ENCODE measurements at places on chromosomes 4 and X.

DNA sequence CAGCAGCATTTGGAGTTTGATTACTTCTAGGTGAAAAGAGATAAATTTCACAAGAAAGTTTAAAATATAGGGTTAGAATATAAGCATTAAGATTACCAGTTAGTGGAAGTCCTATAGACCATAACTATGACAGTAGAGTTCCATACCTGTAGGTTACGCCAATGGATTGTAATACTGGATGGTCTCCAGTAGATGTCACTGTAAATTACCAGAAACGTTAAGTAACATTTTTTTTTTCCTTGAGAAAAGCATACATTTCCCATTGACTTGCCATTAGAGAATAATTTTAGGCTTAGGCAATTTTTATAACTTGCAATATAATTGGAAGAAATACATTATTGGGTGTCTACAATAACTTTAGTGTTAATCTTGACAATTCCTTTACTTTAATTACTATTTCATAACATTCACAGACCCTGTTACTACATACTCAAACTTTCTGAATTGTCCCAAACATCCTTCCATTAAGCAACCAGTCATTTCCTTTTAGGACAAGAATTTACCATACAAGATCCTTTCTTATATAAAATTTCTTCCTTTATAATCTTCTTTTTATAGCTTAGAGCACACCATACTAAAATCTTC lies 304.1 kb upstream of the TECRL start:
- peak; percentile 45 for DNase-seq

- DNase-seq, result no peak
Measured at GRCh38 chr4:74441744-74442143, 3.2 kb upstream of the AREG start.

DNA sequence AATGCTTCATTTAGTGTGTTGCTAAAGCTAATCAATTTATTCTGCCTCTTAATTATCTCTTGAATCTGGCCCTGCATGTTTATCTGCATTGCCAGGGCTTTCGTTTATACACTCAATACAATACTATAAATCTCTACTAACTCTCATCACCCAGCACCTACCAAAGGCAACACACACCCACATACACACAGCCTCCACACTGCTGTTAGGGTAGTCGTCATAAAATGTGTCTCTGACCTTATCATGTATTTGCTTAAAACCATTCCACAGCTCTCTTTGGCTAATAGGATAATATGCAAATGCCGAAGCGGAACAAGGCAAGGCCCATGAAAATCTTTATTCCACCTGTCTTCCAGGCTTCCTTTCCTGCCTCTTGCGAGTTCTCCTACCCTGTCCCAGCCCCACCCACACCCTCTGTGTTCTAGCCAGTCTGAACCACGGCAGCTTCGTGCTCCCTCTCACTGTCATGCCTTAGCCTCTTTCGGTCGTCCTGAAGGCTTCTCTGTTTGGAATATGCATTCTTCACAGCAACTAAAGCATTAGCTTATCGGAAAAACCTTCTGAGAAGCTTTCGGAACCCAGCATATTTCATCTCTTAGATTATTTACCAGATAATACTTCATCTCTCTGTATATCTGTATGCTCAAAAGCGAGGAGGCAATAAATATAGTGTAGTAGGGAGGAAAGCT lies 333.5 kb downstream of the TENM3 start:
- DNase-seq, result no peak

DNA sequence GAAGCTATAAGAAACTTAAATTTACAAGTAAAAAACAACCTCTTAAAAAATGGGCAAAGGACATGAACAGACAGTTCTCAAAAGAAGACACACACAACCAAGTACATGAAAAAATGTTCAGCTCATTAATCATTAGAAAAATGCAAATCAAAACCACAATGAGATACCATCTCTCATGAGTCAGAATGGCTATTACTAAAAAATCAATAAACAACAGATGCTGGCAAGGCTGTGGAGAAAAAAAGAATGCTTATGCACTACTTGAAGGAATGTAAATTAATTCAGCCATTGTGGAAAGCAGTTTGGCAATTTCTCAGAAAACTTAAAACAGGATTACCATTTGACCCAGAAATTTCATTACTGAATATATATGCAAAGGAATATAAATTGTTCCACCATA lies 666.3 kb upstream of the GRIA3 start:
- DNase-seq, result no peak

- DNase-seq, result no peak
Measured at GRCh38 chr4:65502131-65502701, 168.1 kb downstream of the EPHA5 start.

DNA sequence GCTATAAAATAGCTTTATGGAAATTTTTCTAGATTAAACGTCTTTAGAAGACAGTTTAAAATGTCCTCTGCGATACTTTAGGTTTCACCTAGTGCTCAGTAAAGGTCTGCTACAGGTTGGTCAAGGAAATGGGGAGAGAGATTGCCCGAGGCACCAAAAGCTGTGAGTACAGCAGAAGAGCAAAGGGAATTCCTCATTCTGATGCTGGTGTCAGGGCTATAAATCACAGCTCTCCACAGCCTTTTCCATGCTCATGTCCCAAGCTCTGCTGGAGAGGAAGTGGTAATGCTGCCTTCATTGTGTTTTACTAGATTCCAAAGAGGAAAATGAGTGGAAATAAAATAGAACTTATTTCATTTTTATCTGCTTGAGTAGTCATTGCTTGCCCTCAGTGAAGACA lies 2060.4 kb downstream of the ARAP2 start:
- DNase-seq, result no peak

- no peak for DNase-seq
Measured at GRCh38 chrX:72460715-72461114, 111.9 kb downstream of the HDAC8 start.

DNA sequence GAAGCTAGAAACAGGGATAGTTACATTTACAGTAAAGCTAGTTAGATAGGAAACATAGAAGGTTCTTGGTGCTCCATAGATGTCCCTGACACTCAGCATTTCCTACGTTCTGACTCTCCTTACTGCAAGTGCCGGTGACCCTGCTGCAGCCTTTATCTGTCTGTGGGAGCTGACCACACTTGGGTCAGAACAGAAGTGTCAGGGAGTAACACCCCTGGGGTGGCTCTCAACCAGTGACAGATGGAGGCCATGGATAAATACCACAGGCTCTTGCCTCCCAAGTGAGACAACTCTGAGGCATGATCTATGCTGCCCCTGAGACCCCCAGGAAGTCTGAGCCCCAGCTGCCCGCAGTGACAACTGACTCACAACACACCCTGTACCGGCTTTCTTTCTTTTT lies 69.8 kb downstream of the ANXA3 start:
- DNase-seq, result no peak

- no peak for DNase-seq
Measured at GRCh38 chr4:2927696-2928075, 35.5 kb downstream of the NOP14 start.

DNA sequence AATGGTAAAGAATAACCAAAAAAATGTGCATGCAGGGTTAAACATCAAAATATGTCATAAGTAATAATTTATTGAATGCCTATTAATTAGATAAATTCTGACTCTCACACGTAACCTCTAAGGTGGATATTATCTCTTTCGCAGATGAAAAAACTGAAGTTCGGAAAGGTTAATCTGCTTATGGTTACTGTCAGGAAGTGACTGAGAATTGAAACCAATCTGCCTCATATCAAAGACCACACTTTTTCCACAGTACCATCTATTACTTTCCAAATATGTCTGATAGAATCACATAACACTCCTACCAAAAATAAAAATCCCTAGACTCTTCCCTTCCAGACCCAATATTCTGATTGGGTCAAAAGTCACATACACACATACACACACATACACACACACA lies 6.2 kb downstream of the CHIC2 start:
- DNase-seq, result no peak

GRCh38 chrX:72100824-72101351 lies 30.8 kb downstream of the RTL5 start:
- peak; percentile 75 for DNase-seq

- DNase-seq, result no peak
Measured at GRCh38 chrX:100944601-100945000, 15.9 kb upstream of the XKRX start.

DNA sequence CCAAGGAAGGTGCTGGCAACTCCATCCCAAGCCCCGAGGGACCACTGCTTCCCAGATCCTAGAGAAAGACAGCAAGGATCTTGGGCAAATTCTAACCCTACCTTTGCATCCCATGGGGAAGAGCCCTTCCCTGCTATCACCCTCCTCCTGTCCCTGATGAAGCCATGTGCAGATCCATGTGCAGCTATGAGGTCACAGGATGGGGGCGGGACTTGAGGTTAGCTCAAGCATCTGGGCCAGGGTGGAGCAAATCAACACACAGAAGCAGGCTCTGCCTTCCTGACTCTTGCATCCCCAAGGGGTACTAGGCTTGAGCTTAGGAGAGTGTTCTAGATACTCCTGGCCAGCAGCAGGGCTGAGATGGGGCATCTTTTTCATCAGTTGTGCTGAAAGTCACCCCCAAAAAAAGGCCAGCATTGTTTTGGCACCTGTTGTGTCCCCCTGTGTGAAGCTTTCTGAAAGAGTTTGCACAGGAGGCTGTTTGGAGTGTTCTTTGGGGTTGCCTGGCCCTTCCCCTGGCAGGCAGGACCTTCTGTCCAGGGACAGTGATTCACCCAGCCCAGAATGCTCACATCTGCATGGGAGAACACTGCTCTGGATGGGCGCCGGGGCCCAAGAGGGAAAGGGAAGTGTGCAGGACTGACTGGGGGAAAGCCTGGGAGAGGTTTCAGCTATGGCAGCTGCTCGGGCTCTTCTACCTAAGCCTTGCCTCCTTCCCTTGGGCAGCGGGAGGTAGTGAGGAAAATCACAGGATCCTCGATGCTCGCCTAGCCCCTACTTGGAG lies 50.8 kb downstream of the PRPS1 start:
- DNase-seq, result peak; percentile 9

DNA sequence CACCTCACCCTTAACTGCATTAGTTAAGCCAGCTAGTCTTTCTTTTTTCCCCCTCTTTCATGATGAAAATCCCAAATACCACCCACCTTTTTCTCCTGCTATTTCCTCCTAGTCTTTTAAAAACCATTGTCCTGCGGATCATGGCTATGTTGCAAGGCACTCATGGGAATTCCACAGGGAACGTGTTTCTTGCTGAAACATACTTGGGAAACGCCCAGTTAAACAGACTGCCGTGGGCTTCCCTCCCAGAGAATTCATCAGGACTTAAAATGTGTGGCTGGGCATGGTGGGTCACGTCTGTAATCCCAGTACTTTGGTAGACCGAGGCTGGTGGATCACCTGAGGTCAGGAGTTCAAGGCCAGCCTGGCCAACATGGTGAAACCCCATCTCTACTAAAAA lies 32.2 kb downstream of the XG start:
- no peak for DNase-seq

- no peak for DNase-seq
Measured at GRCh38 chrX:56279863-56280262, 47.7 kb downstream of the KLF8 start.

DNA sequence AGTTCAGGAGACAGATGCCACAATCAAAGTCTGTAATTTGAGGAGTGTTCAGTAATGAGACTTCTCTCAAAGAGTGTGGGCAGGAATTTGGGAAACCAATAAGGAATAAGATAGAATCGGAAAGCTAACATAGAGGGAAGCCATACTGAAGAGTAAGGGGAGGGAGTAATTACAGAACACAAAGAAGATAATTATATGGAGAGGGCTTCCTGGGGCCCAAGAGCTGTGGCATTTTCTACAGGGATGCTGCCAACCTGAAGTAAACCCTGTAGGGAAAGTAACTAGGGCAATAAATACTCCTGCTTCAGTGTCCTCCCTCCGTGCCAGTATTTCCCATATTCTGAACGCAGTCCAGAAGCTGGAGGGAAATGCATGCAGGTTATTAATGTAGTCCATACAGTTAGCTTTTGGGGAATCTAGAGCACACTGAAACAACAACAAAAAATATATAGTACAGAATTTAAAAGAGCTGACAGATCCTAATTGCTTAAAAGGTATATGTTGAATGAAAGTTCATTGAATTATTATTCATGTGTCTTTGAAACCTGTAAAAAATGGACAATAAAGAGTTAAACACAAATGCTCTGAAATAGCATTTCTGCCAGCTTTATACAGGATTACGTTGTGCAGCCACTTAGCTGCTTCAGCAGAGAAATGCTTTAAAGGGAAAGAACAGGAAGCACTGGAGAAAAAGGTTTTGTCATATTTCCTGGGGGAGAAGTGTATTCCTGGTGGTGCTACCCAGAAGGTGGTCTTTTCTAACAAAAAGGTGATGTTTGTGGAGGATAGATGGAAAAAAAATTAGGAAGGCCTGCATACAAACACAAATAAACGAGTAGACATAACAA lies 48.0 kb downstream of the CXXC4 start:
- no peak for DNase-seq

DNA sequence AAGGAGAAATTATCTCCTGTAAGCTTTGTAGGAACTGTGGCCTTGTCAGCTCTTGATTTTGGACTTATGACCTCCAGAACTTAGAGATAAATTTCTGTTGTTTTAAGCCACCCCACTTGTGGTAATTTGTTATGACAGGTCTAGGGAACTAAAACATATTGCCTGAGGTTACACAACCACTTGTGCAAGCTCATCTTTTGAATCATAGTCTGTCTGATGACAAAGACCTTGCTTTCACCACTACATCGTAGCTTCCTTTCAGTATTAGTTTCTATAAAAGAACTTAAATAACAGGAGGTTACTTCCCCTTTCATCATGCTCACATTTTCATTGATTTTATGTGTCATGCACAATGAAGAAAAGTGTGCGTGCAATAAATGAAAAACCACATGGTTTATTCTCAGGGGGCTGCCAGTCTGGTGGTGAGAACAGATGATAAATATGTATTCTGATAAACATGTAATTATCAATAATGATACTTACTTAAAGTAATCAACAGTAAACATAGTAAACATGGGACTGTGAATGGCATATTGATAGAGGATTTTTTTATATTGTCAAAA lies 690.0 kb upstream of the HS3ST1 start:
- DNase-seq, result peak; percentile 92

GRCh38 chrX:2608638-2609430 lies 82.3 kb upstream of the CD99 start:
- DNase-seq, result no peak

GRCh38 chr4:188660796-188661195 lies 521.6 kb downstream of the TRIML1 start:
- DNase-seq, result no peak

- DNase-seq, result no peak
Measured at GRCh38 chr4:72983709-72984108, 85.8 kb downstream of the COX18 start.

GRCh38 chrX:110015915-110016314 lies 13.0 kb downstream of the TMEM164 start:
- DNase-seq, result no peak

DNA sequence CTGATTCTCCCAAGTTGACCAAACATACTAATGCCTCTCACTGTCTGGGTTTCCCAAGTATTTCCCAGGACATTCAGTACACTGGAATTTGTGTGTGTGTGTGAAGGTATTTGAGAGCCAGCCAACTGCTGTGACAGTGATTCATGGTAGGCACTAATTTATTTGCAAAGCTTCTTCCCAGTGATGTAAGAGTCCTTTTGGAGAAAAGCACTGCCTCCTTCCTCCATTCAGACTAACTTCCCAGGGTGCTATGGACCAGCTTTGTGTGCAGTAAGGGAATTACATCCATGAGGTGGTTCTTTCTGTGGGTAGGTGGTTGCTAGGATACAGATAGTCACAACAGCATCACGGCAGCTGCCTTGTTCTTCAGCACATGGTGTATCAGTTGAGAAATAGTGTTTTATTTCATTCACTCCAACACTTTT lies 8.7 kb downstream of the EGF start:
- no peak for DNase-seq

GRCh38 chr4:52693492-52693891 lies 34.4 kb upstream of the USP46 start:
- DNase-seq, result no peak

GRCh38 chrX:151680805-151681204 lies 14.5 kb upstream of the PRRG3 start:
- DNase-seq, result peak; percentile 7

GRCh38 chr4:99352602-99353537 lies at the start of gene ADH1C:
Gene ADH1C, minus strand, starts transcription at chr4:99352746. Its CDS starts 71 bp downstream, at chr4:99352675.
- no peak for DNase-seq

Data from Kasumi-1 (cell line).